Iris pigment epithelial cell (primary cell): ENCODE measurements at places on chromosomes 2 and 18.

DNA sequence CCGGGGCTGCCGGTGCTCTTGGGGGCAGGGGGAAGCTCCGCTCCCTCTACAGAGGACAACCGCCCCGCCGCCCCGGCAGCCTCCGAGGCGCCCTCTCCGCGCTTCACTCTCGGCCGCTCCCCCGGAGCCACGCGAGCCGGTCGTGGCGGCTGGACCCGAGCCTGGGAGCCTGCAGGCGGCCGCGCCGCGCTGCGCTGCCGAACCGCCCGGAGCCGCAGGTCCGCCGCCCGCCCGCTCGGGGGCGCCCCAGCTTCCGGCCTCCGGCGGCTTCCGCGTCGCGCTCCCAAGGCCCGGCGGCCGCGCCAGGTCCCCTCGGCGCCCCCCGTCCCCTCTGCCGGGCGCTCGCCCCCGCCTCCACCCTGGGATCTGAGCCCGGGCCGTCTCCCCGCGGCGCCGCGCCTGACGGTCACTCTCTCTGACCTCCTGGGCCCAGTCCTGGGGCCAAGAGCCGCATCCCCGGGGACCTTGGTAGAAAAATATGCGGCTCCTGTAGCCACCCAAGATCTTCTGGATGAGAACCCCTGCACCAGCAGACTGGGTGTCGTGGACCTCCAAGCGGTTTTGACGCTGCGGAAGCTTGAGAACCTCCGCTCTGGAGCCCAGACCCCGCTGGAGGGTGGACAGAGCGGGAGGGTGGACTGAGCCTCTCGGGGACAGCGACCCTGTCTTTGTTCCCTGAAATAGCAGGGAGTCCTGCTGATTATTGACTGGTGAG lies 44.3 kb downstream of the SERTAD2 start:
- DNase-seq: peak; percentile 53

DNA sequence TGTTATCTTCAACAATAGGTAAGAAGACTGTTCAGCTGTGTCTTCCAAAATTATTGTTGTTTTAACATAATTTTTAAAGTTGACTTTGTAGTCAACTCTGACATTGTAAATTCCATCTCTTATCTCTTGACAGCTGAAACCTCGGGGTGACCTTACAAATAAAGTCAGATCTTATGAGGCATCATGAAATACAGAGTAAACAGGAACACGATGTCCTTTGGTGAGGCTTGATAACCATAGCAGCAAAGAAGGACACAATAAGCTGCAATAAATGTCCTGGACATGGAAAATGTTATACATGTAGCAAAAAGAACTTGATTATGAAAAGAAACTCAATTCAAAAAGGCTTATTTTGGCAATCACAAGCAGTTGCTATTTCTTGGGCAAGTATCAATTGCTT lies 618.9 kb upstream of the SLC39A10 start:
- DNase-seq: no peak

- peak; percentile 75 for DNase-seq
Measured at GRCh38 chr2:25558262-25558661, 115.1 kb downstream of the DTNB start.

DNA sequence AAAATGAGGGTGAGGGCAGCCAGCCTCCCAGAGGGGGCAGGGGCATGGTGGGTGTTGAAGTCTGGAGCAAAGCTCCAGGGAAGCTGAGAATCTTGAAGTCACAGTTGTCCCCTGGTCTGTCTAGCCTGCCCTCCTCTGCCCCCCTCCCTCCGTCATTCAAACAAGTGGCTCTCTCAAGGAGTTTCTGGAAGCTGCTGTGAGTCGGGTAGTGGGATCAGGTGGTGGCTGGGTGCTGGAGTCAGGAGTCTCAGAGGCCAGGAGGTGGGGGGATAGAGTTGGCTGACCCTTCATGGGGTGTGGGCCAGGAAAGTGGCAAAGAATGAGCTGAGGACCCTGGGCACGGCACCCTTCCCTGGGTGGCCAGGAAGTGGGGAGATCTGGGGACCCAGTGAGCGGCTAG lies 495 bp upstream of the ASIC4 start:
- DNase-seq: no peak

GRCh38 chr2:109630441-109631430 lies 16.6 kb downstream of the SOWAHC start:
- no peak for DNase-seq
